ENCODE measurements at places on chromosomes 1 and 21.
A peak's percentile ranks its signal among the peaks of the same experiment; 100 is the strongest.

DNA sequence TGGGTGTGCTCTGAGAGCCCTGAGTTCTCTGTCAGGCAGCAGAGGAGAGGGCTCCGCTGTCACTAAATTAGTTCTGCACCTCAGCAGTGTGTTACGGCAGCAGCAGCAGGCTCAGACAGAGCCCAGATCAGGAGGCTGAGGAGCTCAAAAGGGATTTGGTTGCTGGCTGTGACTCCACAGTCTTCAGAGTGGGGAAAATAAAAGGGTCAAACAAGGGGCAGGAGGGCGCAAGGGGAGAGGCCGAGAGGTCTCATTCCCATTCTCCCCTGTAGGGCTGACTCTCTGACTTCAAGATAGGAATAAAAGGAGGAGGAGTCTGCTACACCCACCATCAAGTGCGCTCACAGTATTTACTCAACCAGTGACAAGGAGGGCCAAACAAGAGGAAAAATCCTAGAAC, 9.2 kb upstream of the SLC45A3 start:
- DNase-seq, result no peak

- DNase-seq, result no peak
Measured at GRCh38 chr1:209491897-209492296, 91.6 kb upstream of the CAMK1G start.

DNA sequence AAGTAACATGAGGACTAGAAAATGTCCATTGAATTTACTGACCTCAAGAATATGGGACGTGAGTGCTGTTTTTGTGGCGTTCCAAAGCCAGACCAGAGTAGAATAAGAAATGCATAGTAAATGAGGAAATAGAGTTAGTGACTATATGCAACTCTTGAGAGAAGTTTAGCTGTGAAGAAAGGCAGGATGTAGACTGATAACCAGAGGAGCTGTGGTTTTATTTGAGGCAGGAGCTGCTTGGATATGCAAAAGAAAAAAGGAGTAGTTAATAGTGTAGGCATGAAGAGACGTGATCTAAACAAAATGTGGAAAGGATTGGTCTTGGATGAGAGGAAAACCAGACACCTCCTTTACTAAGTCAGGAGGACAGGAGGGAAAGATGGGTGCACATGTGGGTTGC, 28.2 kb downstream of the DNAH14 start:
- DNase-seq, result no peak

DNA sequence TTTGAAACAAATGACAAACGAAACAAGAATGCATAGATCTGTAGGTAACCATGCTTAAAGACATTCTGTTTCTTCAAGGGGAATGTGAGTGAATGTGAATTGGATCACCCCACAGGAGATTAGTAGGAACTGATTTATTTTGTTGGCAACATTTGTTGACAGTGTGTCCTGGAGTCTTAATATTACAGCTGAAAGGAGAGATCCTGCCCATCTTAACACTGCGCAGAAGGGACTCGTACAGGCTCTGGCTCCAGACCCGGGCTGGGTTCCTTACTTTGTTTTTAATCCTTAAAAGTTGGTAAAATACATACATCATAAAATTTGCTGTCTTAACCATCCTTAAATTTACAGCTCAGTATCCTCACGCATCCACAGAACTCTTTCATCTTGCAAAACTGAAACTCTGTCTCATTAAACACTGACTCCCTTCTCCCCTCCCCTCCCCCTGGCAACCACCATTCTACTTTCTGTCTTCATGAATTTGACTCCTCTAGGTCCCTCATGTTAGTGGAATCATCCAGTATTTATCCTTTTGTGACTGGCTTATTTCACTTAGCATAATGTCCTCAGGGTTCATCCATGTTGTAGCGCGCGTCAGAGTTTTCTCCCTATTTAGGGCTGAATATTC, 74.1 kb downstream of the GALNT2 start:
- DNase-seq, result no peak

GRCh38 chr1:162565460-162565859, 3.9 kb downstream of the UAP1 start:
- no peak for DNase-seq

GRCh38 chr21:44626673-44627143, at the start of gene KRTAP10-9:
Gene KRTAP10-9, plus strand, starts transcription at chr21:44627093. Its CDS starts 79 bp downstream, at chr21:44627172.
- no peak for DNase-seq

DNA sequence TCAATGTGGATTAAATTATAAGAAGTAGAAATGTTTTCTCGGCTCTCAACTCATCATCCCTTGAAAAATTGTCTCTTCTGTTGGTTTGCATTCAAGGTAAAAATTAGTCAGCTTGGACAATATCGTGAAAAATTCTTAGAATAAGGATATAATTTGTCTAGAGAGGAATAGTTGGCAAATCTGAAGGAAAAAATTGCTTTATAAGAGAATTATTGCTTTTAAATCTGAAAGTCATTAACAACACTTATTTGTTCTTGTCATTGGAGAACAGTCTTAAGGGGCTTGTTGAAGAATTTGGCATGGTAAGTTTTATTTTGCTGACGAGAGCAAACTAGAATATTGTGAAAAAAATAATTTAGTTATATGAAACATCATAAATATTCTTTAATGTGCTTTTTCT, 26.4 kb downstream of the ANGPTL1 start:
- no peak for DNase-seq

DNA sequence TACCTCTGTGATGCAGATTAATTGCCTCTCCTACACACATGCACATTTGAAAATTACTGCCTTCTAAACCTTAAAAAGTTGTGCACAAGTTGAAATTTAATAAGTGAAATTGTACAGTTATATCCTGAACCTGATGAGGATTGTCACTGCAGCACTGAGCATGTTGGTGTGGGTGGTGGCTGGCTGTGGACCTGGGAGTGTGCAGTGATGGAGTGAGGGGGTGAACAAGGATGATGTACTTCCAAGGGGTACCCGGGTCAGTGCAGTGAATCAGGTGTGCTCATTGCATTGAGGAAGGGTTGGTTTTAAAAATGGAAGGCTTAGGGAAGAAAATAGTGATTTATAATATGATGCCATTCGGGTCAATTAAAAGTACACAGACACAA, 24.1 kb downstream of the DIP2A start:
- no peak for DNase-seq

DNA sequence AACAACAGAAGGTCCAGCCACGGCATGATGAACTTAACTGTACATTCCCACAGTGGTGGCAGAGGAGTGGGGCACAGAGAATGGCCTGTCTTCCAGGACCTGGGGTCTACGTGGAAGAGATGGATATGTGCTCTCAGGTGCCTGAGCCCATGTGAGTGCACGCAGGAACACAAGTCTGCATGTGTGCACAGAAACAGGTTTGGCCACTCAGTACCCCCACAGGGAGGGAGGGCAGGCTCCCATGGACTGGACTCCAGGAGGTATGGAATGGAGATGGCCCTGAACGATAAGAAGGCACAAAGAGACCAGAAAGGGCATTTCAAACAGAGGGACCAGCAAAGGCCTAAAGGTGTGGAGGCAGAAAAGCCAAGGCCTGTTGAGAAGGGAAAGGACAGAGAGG, 10.8 kb downstream of the COL9A2 start:
- no peak for DNase-seq

- DNase-seq, result no peak
Measured at GRCh38 chr1:153647346-153647714, 11.2 kb upstream of the SNAPIN start.

DNA sequence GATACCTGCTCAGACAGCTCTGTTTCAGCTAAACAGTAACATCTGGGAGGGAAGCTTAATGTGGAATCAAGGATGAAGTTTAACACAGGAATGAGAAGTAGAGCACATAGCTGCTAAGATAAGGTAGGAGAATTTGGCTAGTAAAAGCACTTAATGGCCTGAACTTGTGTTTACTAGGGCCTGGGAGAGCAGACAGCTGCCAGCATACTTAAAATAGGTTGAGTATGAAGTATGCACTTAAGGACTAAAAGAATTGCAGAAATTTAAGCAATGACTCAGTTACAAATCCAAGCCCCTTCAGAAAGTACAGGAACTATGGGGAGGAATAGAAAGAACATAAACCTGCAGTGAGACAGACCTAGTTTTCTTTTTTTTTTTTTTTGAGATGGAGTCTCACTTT, 53.0 kb downstream of the BACH1 start:
- DNase-seq, result no peak

DNA sequence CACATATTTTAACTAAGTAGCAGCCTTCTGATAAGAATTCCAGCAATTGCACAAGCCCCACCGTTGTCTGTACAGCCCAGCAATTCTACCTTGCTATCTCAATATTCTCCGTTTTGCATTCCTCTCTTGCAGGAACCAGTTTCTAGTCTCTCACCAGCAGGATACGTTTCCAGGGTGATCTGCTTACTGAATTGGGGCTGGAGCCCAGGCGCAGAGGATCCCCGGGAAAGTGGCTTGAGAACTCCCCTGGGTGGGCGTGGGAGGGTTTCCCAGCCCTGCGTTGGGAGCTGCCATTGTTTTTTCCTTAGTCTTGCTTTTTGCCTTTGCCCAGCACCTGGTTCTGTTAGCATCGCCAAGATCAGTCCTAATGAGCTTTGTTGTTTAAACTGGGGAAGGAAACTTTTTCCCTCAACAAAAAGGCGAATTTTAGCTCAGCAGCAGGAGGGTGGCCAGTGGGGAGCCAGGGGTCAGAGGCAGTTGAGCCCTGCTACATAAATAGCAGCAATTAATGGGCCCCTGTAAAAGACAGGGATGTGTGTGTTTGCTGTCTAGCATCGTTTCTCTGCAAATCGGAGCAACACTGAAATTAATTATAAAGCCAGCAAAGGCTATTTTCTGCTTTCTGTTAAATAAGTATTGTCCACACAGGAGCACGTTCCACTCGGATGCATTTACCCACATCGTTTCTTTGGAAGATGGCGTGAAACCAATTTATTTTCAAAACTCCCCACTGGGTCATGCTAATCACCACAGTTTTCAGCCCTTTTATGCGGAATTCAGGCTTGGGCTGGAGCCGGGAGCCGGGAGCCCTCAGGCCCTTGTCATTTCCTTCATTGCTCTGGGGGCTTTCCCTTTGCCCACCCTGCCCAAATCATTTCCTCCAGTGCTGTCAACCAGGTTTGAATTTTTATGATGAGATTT, 36.6 kb downstream of the HUNK start:
- DNase-seq, result no peak

DNA sequence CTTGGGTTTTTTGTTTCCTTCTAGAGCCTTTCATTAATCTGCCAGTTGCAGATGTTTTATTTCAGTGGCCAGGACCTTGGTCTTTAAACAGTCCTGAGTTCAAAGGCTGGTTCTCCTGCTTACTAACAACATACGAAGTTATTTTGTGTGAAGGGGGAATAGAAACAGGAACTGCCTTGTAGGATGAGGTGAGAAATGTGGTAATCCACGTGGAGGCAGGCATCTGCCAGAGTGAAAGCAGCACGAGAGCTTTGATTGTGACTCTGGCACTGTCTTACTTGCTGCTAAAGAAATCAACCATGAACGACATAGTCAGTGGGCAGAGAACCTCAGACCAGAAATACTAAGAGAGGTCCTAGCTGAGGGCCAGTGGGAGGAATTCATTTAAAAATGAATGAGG, 30.4 kb downstream of the TMEM63A start:
- no peak for DNase-seq

DNA sequence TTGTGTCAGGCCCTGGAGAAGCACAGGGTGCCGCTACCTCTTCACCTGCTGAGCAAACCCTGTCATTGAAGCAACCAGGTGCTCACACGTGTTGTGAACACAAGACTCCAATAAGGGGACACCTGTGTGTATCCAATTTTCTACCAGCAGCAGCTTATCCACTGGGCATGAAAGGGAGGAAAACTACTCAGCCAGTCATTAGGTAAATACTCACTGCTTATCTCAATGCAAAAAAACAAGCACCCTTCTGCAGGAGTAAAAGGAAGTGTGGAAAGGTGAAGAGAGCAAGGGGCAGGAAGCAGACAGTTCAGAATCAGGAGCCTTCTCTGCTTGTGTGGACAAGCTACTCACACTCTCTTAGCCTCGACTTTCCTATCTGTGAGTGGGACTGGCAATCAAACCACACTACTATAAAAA, 148.9 kb downstream of the ETS2 start:
- no peak for DNase-seq

DNA sequence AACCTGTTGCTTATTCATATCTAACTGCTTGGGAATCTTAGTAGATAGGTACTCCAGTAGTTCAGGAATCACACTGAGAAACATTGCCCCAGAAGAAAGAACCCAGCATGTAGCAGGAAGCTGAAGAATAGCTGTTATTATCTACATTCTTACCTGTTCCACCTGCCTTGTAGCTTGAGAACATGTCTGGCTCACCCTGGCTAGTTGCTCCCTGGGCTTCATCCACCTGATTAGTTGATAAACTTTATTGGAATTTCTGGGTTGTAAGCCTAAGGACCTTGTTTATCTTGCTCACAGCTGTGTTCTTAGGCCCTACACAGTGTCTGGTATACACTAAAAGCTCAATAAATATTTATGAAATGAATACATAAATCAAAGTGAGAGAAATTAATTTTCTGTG, 106.3 kb upstream of the DMRTA2 start:
- DNase-seq, result no peak

DNA sequence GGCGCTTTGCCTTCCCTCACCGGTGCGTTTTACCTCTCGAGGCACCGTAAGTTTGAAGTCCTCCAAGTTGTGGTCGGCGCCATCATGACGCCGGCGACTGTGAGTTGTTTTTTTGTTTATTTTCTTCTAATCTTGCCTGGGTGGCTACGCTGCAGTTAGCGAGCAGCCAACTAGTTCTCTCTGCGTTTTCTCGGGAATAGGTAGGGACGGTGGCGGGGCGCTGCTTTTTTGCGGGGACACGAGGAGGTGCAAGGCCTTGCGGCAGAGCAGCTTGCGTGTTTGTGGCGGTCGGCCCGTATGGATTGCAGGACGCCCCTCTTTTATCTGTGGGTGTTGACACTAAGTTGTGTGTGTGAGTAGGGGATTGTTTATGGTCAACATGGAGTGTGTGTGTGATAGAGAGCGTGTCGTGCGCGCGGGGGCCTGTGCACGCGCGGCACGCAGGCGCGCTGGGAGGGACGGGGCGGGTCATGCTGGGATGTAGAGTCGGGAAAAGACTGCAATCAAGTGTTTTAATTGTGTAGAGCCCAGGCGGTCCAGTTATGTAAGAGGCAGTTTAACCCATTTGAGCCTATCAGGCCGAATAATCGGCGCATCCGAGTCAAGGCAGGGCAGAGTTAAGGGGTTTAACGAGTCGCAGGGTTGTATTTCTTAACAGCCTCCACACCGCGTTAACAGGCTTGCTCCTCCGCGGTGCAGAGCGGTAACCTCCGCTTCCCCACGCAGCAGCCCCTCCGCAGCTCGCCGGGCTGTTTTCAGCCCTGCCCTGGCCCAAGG, 1.2 kb upstream of the NEGR1 start:
- peak; percentile 40 for DNase-seq

DNA sequence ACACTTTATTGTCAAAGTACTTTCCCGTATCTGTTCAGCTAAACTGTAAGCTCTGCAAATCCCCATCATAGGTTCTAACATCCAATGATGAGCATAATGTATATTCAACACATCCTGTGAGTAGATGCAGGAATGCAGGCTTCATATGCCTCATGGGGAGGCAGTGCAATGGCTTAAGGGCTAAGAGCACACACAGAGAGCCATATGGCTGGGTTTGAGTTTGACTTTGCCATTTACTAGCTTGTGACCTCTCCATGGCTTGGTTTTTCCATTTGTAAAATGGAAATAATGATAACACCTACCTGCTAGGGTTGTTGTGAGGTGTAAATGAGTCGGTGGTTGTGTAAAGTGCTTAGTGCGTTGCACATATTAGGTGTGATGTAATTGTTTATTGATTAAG, 13.4 kb downstream of the RCSD1 start:
- no peak for DNase-seq
